Thymus (tissue), 14 donors: ENCODE measurements at places on chromosomes 5 and 9. TPM values are rescaled to one million over a fixed set of nuclear protein-coding genes. Genes with fewer than 3 reads are reported as not detected.

Gene ZNF366
- 0.59 TPM for polyA plus RNA-seq

GRCh38 chr9:82668689-82669199 is 394.2 kb downstream of the RASEF start:
- DNase-seq = no peak
- H3K36me3 ChIP-seq = no peaks in the 10 kb centered on the region
- no peaks in the 10 kb centered on the region for H3K4me1 ChIP-seq

Gene IFNA21
- 0.02 TPM for polyA plus RNA-seq

- no peaks in the 10 kb centered on the region for H3K27me3 ChIP-seq
- H3K4me1 ChIP-seq = no peaks in the 10 kb centered on the region
- DNase-seq = no peak
- no peaks in the 10 kb centered on the region for H3K36me3 ChIP-seq
- H3K27ac ChIP-seq = no peak overlapping the region
- no peak overlapping the region for H3K4me3 ChIP-seq
Observed at GRCh38 chr9:22214021-22214420, 204.9 kb upstream of the CDKN2B start.

Gene GLDC
- polyA plus RNA-seq = 2.2 TPM

Gene CARD9
- polyA plus RNA-seq = 3.5 TPM

GRCh38 chr5:167780177-167780576 is 511.3 kb upstream of the WWC1 start:
- DNase-seq = no peak
- H3K4me1 ChIP-seq = no peaks in the 10 kb centered on the region
- H3K27ac ChIP-seq = no peak overlapping the region
